ENCODE measurements at places on chromosomes 7 and 10.

DNA sequence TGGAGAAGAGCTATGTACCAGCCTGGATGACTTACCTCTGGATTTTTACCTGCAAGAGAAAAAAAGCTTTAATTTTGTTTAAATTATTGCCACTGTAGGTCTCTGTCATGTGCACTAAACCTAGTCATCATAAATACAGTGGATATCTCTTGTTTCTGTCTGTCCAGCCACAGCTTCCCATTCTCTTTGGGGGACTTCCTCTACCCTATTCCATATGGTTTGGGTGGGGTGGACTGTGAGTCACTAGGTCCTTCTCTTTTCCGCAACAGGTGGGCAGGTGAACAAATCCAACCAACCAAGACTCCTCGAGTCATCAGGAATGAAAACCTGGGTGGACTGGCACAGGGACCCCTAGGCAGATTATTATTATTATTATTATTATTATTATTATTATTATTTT, 87.3 kb upstream of the CYTH3 start:
- DNase-seq = no peak

GRCh38 chr10:78702186-78702585, 366.6 kb upstream of the ZMIZ1 start:
- no peak for DNase-seq

- DNase-seq = no peak
Observed at GRCh38 chr10:79608505-79609375, 2.0 kb upstream of the SFTPA1 start.

GRCh38 chr10:4249841-4250586, 465.0 kb upstream of the KLF6 start:
- no peak for DNase-seq

- no peak for DNase-seq
Observed at GRCh38 chr10:61078542-61079275, 134.7 kb upstream of the RHOBTB1 start.

GRCh38 chr10:95650232-95650631, 6.3 kb downstream of the ALDH18A1 start:
- no peak for DNase-seq

GRCh38 chr7:81608748-81609382, 161.0 kb downstream of the HGF start:
- no peak for DNase-seq

DNA sequence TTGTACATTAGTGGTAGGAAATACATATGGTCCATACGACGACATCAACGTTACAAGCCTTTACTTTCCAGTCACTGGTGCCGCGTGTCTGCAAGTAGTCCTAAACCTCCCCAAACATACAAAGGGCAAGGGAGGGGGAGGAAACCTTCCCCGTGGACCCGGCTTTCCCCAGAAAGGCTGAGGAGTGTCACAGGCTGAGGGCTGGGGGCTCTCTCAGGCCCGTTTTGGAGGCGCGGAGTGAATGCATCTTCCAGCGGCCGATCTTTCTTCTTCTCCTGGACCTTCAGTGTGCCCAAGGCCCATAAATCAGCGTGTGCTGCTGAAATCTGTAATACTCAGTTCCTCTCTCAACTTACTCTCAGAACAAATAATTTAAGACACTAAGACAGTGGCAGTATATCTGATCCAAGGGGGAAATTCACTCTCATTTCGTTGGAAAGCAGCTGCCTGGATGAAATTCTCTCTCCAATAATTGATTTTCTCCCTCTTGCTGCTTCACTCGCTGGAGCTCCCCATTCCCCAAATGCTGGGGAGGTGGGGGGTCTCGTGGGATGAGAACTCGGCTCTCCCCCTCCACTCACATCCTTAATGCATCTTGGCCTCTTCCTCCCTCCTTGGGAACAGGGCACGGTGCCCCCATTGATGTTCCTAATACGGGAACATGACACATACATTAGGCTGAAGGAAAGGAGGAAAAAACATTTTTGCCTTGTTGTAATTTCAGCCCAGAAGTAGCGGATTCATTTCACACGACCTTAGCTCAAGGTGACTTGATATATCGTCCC, 126.1 kb downstream of the ADARB2 start:
- DNase-seq = no peak

- no peak for DNase-seq
Observed at GRCh38 chr7:26166684-26167266, 14.8 kb downstream of the NFE2L3 start.

DNA sequence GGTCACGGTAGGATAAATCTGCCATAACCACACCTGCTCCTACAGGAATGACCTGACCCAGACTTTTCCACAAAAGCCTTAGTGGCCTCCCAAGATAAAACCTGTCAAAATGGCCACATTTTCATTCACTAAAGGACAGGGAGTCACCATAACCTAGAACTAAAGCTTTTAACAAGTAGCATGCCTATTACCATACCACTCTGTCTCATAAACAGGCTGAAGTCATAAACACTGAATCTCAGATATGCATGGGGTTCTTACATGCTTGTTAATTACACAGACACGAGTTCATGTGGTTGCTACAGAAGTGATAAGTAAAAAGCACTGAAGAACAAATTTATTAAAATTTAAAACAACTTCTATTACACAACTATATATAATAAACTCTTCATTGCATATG, 56.0 kb downstream of the HIPK2 start:
- no peak for DNase-seq

- DNase-seq = no peak
Observed at GRCh38 chr10:51137756-51138529, 63.7 kb downstream of the PRKG1 start.

GRCh38 chr7:36690514-36691187, 33.6 kb downstream of the AOAH start:
- DNase-seq = no peak

All from stimulated activated CD8-positive, alpha-beta memory T cell treated with anti-CD3 and anti-CD28 coated beads, Interleukin-7, amount 100 ng/mL, for 1 hour (primary cell).